Nephron progenitor cell (in vitro differentiated cells): ENCODE measurements at places on chromosomes 7 and 10.

GRCh38 chr7:93117852-93118530 is at the start of gene SAMD9:
Gene SAMD9, minus strand, starts transcription at chr7:93117979. Its CDS starts 11,882 bp downstream, at chr7:93106097.
- DNase-seq: no peak

DNA sequence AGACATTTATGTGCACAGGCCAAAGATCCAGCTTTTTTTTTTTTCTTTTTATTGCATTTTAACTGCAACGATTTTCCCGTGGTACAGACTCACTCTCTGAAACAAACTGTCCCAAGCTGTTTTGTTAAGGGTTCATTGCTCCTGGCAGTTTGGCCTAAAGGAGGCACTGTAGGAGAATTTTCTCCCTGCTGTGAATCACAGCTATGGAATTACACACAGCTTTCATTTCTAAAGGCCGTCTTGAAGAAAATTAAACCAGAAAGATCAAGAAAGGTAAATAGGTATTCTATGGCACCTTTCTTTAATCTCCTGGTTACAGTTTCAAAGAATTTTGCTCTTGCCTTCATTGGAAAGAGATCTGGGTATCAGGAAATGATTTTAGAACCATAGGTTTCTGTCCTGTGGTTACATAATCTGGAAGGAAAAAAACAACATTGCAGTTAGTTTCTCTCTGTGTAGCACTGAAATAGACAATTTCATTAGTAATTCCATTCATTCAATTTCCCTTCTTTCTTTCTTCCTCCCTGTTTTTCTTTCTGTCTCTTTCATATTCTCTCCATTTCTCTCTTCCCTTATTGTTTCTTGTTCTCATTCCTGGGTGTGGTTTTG is 51.2 kb downstream of the PDK4 start:
- DNase-seq: peak; percentile 18

GRCh38 chr10:106136175-106136574 is 1028.3 kb downstream of the SORCS1 start:
- DNase-seq: no peak

DNA sequence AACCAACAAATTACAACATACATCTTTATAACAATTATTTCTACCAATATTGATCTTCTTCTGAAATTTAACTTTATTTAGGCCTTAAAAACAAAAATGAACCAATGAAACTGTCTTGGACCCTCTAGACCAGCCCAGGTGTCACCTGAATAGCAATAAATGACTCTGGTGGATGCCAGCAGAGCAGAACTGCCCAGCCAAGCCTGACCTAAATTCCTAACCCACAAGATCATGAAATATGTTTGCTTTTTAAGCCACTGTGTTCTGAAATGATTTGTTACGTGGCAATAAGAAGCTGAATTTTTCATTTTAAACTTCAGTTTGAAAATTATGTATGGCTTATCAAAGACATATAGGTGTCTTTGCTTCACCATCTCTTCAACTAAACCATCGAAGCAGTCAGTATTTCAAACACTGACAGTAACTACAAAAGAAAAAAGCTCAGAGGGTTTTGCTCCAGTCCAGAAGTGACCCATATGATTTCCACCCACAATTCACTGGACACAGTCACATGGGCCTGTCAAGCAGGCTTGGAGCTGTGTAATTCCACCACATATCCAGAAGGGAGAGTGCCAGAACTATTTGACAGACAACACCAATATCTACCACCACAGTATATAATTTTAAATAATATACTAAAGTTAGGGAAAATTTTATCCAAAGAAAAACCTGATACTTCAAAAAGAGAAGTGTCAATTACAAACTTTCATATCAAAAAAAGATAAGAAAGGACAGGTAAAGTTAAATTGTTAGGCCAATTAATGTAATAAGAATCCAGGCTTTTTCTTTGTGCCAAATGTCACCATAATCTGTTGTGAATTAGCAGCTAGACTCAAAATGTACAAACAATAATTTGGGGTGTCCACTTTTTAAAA is 94.5 kb downstream of the KMT2C start:
- peak; percentile 11 for DNase-seq

GRCh38 chr7:133602291-133602690 is 349.4 kb downstream of the EXOC4 start:
- no peak for DNase-seq

DNA sequence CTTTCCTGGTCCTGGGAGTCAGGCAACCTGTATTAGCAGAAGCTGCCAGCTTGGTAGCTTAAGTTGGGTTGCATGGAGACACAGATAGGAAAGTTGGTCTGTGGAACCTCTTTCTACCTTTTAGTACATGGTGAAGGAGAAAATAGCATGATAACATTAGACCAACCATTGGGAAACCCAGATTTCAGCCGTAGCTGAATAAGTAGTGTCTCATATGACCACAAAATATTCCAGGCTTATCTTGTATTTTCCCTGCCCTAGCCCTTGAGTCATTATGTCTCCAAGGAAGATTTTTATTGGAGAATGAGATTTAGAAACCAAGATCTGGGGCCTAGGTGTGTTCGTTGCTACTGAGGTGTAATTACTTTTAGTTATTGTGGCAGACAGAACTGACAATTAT is 67.2 kb downstream of the CCSER2 start:
- no peak for DNase-seq

DNA sequence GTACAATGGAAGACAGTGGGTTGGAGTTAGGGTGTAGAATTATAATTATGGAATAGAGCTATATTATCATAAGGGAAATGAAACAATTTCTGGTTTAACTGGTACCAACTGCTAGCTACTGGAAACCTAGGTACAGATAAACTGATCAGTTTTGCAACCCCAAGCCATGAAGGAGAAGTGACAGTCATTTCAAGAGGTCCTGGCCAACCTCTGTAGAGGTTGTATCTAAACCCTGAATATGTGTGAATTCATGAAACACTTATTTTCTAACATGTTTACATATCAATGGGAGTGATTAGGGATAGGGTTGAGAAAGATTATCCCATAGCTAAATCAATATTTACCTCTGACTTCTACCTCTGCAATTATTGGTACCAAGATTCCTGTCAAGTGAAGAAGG is 29.9 kb upstream of the CC2D2B start:
- no peak for DNase-seq

DNA sequence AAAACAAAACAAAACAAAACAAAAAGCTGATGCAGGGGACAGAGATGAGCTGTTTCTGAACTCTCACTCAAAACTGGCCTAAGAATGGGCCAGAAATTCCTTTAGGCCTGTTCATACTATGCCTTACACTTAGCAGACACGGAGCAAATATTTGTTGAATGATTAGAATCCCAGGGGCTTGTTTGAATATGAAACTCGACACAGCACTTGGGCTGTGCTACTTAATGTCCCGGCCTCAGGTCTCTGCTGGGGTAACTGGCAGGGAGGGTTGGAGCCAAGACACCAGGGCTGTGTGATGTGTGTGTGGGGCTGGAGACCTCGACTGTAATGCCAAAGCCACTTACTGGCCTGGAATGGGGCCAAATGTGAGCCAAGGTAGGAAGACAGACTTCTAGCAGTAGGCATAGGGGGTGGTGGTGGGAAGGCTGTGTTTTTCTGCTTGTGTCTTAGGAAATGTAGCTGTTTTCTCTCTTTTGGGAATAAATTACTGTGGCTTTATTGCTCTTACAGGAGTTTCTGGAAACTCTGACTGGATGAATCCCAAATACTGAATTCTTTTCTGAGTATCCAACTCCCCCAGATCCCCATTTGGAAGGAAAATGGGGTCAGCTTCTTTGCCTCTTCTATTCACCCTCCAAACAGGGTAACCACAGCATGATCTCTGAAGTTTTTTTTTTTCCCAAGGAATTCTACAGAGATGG is 66.7 kb downstream of the EMX2 start:
- DNase-seq: no peak

DNA sequence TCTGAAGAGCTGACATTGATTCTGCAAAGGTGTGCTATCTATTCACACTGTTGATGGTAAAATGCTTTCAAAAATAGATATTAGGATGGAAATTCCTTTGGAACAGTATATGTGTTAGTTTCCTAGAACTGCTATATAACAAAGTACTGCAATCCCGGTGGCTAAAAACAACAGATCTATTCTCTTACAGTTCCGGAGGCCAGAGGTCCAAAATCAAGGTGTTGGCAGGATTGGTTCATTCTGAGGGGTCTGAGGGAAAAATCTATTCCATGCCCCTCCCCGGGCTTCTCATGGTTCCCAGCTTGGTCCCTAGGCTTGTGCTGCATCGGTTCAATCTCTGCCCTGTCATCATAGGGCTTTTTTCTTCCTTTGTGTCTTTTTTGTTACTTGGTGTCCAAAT is 79.9 kb downstream of the ADD3 start:
- no peak for DNase-seq

DNA sequence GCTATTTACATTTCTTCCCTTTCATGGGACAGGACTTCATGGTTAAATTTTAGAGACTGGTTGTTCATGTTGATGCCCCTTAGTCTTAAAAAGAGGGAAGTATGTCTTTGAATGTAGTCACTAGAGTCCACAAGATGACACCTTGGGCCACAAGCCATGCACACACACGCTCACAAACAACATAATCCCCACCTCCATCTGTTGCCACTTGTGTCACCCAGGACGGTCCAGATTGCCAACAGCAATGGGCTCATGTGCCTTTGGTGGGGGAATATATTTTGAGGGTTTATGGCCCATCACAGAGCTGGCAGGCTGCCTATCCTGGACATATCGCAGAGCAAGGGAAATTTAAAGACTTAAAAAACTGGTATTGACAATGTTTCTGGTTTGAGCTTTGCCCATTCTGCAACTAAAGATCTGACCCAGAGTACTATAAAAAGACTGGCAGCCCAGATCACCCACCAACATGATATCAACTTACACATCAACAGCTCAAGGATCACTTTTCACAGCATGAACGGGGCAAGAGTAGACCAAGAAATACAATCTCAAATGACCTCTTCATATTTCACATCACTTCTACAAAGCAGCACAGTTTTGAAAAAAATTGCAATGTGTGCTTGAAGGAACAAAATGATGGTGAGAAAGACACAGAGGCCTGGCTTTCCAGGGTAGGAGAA is 50.5 kb downstream of the STRA8 start:
- DNase-seq: no peak

- DNase-seq: no peak
These were observed 140.1 kb downstream of the ITGA8 start for GRCh38 chr10:15579605-15580004.

DNA sequence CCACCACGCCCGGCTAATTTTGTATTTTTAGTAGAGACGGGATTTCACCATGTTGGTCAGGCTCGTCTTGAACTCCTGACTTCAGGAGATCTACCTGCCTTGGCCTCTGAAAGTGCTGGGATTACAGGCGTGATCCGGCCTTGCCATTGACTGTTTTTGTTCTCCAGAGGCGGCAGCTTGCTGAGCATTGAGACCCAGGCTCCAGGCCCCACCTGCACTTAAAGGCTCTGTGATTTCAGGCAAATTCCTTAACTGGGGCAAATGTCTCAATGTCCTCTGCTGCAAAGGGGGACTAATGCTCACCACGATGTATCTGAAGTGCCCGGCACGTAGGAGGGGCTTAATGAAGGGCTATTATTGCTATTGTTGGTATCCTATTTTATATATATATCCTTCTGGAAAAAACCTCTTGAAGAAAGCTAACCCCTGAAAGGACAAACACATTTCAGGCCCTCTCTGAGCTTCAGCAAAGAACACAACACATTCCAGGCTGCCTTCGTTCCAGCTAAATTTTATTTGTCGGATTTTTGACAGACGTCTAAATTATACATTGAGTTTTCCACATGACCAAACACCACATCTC is 29.0 kb downstream of the TRIM8 start:
- no peak for DNase-seq

- DNase-seq: no peak
These were observed 26.5 kb downstream of the ASNS start for GRCh38 chr7:97845622-97846203.

DNA sequence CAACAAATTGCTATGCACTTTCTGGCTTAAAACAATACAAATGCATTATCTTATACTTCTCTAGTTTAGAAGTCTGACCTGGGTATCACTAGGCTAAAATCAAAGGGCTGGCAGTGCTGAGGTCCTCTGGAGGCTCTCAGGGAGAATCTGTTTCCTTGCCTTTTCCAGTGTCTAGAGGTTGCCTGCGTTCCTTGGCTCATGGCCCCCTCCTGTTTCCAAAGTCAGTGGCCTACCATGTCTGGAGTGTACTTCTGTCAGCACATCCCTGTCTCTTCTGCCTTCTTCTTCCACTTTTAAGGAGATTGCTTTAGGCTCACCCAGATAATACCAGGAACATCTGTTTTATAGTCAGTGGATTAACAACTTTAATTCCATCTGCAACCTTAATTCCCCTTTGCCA is 52.4 kb downstream of the CCNY start:
- no peak for DNase-seq

- no peak for DNase-seq
These were observed 157.0 kb downstream of the CUX1 start for GRCh38 chr7:101974393-101974792.

GRCh38 chr10:30929901-30930520 is 101.7 kb downstream of the ZNF438 start:
- DNase-seq: no peak

GRCh38 chr7:156942708-156943090 is 6.8 kb upstream of the NOM1 start:
- no peak for DNase-seq

- no peak for DNase-seq
These were observed 322.1 kb downstream of the ARL4A start for GRCh38 chr7:13009517-13009916.

DNA sequence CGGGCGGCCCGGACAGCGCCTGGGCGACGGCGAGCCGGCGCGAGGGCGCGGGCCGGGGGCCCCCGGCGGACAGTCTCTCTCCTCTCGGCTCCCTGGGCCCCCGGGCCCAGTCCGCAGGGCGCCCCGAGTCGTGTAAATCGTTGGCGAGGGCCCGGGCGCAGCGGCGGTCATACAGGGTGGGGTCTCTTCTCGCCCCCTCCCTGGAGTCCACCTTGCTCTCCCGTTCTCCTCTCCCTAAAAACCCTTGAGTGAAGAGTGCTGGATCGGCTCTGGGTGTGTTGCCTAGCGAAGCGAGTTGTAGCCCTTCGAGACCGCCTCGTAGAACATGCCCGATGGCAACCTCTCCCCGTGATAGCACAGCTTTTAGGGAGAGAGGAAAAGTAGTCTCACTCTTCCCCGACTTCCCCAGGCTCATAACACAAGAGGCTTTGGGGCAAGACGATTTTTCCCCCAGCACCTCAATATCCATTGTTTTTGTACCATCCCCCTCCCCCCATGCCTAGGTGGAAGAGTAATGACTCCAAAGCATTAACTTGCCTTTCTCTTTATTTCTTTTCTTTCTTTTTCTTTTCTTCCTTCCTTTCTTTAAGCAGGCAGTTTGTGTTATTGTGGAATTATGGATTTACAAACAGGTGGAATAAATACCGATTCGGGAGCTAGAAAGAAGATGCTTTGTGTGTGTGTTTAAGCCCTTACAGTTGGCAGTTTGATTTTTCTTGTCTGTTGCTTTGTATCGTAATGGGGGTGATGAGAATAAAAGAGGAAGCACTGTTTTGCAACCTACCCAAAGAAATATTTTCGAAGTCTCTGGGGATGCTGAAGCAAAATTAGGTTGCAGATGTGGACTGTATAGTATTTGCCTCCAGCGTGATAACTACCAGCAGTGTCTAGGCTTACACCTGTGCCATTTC is 822 bp downstream of the SHOC2 start:
- no peak for DNase-seq
